GM18507 (cell line): ENCODE measurements at places on chromosomes 1 and 21.

GRCh38 chr1:9823693-9823942, 147 bp downstream of the CLSTN1 start:
- no peak for DNase-seq

- no peak for DNase-seq
Observed at GRCh38 chr21:26845066-26845758, at the start of gene ADAMTS1. Gene ADAMTS1 (minus strand): TSS chr21:26845409. CDS start chr21:26844954, 455 bp downstream.

GRCh38 chr1:12530462-12531178, 87.4 kb downstream of the DHRS3 start:
- DNase-seq, result no peak

DNA sequence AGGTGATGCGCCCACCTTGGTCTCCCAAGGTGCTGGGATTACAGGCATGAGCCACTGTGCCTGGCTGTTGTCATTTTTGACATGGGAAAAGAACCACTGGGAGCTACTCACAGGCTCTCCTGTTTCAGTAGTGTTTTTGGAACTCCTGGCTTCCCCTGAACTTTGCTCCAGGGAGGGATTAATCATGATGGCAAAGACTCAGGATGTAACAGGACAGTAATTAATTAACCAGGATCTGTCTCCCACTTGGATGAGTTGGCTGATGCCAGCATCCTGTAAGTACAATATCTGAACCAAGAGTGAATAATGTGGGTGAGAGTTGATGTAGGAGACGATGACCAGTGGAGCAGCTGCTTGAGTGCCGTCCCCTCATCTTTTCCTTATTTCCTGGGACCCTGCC, 4.9 kb downstream of the SFT2D2 start:
- DNase-seq, result no peak

DNA sequence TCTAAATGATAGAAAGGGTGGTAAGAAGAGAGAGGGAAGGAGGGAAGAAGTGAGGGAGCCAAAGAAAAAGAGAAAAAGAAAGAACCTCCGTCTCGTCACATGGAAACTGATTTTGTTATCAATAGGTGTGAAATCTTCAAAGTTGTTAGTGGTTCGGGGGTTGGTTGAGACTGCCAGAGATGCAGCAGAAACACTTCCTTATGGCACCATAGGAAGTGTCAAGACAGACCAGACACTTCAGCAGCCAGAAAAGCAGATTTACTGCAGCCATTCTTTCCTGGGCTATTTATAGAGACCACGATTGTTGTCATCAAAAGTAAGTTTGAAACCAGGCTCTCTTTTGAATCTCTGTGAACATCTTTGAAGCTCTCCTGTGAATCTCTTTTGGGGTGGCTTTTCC, 150.5 kb downstream of the PLPPR5 start:
- no peak for DNase-seq

DNA sequence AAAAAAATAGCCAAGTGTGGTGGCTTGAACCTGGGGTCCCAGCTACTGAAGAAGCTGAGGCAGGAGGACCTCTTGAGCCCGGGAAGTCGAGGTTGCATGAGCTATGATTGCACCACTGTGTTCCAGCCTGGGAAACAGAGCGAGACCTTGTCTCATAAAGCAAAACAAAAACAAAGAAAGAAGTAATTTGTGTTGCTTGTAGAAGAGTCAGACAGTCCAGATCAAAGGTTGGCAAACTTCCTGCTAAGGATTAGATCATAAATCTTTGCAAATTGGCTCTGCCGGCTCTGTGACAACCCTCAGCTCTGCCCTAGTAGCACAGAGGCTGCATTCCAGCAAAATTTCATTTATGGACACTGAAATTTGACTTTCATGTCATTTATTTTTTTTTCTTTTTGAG, 19.0 kb upstream of the MFN2 start:
- DNase-seq, result no peak

GRCh38 chr1:181208083-181208482, 119.6 kb downstream of the IER5 start:
- DNase-seq, result no peak

DNA sequence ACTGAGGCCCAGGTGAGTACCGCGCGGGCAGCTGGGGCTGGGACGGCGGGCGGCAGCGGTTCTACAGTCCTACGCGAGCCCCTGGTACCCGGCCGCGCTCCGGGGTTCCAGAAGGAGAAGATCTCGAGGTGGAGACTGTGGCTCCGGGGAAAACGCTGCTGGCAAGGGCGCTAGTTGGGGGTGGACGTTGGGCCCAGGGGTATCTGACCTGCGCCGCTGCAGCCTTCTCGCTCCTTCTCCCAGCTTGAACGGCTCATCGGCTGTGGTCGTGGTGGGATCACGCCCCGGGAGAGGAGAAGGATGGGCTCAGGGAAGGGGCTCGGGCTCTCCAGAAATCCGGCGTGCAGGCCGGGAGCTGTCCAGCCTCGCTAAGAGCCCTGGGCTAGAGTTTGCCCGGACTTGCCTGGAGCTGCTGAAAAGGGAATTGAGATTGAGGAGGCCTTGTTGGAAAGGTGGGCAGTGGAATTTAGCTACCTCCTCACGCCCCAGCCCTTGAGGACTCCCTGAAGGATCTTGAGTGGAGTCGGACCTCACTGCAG, 1.1 kb upstream of the POU3F1 start:
- DNase-seq, result no peak

DNA sequence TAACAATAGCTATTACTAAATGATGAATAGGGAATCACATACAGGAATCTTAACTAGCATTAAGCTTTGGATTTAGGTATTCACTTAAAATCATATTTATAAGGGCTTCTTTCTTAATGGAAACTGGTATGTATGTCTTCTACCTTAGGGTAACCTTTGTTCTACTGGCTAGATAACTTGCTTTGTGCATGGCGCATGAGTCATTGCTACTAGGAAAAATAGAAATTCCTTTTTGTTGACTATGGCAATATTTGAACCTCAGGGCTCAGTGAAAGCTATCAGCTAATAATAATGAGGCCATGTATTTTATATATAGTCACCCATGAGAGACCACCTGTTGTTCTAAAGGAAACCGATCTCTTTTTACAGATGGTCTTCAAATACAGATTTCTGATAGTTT, 72.5 kb downstream of the RPS6KC1 start:
- DNase-seq, result no peak

GRCh38 chr1:234771642-234772344, 161.8 kb upstream of the IRF2BP2 start:
- DNase-seq, result no peak

DNA sequence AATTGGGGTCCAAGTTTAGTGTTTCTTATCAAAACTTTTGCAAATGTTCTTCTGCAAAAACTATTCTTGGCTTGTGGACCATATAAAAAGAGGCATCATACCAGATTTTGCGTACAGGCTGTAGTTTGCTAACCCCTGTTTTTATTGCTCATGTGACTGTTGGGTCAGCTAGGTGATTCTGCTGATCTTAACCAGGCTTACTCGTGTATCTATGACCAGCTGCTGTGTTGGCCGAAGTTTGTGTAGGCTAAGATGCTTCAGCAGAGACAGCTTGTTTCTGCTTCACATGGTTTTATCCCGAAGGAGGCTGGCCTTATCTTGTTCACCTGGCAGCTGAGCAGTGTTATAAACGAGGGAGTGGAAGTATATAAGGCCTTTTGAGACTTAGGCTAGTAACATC, 38.2 kb downstream of the POU2F1 start:
- no peak for DNase-seq

DNA sequence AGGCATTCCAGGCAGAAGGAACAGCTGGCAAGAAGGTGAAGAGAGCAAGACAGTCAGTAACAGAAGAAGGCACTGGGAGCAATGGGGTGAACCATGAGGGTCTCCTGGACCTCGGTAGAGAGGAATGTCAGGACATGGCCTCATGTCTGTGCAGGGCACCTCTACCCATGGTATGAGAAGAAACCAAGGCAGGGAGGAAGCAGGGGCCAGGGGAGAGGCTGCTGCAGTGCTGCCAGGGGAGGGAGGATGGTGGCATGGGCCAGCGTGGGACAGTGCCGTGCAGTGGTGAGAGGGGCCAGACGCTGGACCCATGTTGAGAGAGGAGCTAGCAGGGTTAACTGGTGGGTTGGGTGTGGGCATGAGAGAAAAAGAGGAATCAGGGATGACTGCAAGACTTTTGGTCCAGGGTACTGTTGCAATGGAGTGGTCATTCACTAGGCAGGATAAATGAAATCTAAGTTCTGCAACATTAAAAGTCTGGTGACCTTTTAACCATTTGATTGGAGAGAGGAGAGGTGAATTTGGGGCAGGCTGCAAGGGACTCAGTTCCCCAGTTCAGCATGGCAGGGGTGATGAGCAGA, 577.6 kb downstream of the MATN1 start:
- DNase-seq, result no peak

- DNase-seq, result no peak
Observed at GRCh38 chr1:52915855-52916220, 5.7 kb downstream of the ECHDC2 start.

DNA sequence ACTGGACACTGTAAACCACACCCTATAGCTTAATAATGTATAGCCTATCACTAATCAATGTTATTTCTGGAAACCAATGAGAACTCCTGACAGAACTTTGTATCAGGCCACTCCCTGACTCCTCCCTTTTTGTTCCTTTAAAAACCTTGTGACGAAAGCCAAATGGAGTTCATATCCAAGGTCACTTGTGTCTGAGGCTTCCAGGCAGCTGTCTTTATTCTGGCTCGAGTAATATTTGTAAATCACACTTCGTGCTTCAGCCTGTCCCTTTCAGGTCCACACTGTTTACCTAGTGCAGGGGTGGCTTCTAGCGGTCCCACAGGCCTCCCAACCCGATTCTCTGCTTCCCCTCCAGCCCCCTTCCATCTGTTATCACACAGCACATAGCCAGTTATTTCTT, 16.2 kb upstream of the CAPN9 start:
- DNase-seq, result no peak

DNA sequence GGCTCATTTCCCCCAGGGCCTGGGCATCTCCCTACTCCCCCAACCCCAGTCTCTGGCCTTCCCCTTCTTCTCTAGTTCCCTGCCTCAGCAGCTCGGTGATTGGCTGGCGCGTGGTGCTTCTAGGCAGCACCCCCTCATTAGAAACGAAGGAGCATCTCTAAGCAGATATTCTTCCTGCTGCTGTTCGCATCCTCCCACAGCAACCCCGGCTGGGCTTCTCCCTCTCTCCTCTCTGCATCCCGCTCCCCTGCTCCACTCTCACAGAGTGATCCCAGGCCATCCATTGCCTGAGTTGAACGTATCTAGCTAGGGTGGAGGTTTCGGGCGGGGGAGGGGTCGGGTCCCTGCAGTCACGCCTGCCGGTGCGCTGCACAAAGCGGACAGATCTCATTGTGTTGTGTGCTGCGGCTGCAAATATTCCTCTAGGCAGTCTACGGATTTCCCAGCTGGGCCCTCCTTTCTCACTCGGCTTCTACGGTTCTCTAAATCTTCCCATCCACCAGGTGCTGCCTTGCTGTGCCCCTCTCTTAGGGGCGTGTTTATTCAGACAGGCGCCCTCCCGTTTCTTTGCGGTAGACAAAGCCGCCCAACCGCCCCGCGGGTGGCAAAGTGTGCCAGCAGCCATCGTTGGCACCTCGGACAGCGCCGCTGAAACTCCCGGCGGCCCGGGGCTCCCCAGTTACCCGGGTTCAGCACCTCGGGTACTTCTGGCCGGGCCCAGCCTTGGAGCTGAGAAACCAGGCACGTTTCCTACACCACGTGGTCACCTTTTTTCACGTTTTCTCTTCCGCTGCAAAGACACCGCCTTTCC, 2.2 kb downstream of the CACNA1E start:
- DNase-seq, result no peak

DNA sequence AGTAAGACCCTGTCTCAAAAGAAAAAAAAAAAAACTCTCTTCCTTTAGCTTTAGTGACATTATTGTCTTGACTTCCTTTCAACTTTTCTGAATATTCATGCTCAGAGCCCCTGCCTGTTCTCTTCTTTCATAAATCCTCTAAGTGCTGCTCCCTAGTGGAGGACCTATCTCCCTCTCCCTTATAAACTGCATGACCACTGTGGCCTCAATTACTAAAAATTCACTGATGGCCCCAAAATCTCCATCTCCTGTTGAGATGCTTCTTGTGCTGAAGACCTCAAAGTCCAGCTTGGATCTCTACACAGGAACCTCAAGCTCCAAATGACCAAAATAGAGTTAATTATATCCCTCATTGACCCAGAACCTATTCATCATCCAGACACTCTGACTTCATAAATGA, 7.8 kb downstream of the ITLN1 start:
- DNase-seq, result no peak

- no peak for DNase-seq
Observed at GRCh38 chr1:87143413-87144135, 185.1 kb upstream of the LMO4 start.

DNA sequence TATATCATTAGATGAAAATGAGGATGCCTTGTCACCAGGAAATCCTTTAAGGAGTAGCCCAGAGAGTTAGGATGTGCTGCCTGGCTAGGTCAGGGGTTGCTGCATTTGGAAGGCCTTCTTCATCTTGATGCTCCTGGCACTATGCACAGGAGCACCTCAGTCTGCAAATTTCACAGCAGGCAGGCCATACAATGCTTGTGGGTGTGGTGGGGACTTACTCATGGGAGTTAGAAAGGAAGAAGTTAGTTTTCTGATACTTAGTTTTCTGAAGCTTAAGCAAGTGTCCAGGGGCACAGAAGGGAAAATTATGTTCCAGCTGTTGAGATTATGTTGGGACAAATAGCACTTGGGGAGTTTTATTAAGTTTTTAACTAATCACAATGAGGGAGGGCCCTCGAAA, 11.4 kb downstream of the HLX start:
- no peak for DNase-seq

GRCh38 chr1:225434046-225434445, 6.2 kb upstream of the LBR start:
- DNase-seq, result no peak

GRCh38 chr1:225449261-225449660, 21.4 kb upstream of the LBR start:
- no peak for DNase-seq

- DNase-seq, result no peak
Observed at GRCh38 chr1:27622828-27623227, 12.2 kb downstream of the FGR start.
